ENCODE measurements at places on chromosomes 5 and 9.

DNA sequence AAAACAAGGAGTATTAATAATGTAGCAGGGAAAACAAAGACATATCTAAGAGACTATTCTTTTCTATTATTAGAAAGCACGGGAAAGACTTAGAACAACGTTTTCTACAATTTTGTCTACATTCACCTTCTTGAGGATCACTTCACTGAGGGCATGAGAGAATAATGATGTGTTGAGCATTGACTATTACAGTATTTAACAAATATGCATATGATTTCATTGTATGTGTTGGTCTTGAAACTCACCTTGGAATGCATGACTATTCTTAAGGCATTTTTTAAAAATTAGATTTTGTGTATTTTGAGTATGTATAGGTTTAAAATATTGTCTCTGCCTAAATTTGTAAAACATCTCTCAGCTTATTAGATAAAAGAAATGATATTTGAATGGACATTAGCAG lies 1.2 kb downstream of the FSD1L start:
- DNase-seq: no peak

DNA sequence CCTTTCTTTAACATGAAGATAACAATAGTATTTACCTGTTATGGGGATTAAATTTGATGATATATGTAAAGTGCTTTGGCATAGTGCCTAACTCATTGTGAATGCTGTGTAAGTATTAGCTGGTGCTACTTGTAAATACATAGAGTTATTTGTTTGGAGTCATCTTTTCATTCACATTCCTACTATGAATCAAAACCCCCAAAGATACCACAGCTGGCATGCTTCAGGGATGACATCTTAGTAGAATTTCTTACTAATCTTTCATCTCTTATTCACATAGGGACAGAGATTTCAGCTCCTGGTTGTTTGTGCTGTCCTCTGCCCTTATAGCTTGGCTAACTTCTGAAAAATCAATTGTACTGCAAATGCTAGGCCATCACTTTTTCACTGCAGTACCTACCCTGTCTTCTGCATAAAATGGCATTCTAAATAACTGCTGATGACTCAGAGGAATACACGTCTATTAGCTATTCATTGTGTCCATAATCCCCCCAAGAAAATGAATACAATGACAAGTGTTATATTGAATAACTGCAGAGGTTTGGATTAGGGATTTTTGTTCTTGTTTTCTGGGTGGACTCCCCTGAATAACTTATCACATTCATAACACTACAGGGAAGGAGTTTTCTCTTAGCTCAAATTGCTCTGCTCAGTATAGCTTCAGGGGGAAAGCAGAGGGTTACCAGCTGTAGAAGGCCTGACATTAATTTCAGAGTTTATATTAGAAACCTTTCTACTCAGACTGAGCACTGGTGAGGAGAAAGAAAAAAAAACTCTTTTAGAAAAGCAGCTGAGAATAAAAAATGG lies 192.2 kb upstream of the C9orf72 start:
- DNase-seq: no peak

DNA sequence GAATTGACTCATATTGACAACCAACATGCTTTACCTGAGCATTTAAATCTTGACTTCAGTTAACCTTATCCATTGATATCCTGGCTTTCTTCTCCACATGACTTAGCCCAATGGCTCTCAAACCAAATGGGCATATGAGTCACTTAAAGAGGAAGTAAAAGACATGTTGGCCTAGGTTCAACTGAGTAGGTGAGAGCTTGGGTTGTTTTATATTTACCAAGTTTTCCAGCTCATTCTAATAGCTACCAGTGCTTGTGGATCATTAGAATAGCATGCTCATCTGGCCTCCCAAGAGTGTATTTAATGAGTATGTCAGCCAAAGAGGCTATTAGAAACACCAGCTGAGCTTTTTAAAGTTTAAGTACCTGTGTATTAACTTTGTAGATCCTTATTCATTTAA lies 1049.0 kb downstream of the PTPRD start:
- DNase-seq: no peak

DNA sequence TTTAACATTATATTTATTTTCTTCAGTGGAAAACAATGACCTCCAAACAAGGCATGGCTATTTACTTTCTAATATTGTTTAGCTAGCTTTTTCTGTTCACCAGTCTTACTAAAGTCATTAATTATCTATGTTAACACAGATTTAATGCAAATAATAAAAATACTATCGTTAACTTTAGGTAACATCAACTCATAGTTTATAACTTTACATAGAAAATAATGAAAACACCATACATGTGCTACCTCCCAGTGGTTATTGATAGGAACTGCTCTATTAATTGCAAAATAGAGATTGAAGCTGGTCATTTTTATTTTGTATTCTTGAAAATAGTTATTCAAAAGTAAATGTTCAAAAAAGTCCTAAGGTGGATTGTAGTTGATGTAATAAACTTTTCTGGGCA lies 78.3 kb upstream of the HCN1 start:
- DNase-seq: no peak

- DNase-seq: no peak
These were observed 284.6 kb upstream of the EFNA5 start for GRCh38 chr5:107955321-107955720.

DNA sequence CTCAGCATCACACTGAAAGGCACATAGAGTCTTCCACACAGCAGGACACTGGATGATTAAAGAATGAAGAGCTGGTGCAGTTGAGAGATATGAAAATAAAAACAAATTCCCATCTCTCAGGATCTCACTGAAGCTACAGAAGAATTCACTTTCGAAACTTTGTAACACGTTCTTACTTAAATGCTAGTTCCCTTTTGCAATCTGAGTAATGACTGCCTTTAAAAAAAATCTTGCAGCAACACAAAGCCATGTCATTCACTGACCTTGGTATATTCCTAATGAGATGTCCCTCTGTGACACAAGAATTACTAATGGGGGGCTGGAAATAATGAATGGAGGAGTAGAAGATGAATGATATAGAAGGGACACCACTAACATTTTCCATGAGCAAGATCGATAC lies 201.8 kb downstream of the GLIS3 start:
- DNase-seq: no peak

DNA sequence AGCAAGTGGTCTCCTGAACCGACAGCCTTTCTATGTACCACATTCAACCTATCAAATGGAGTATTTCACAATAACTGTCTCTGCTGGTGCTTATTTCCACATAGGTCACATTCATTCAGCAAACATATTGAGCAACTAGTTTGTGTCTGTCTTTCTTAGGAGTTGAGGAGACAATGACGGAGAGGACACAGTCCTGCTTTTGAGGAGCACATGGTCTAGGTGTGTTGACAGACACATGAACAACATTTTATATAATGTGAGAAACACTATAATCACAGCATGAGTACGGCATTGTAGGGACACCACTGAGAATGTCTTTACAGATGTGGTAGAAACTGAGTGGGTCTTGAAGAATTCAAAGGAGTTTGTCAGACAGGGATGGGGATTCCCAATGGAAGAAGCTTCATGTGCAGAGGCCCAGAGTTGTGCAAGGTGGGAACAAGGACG lies 28.5 kb downstream of the NFIL3 start:
- no peak for DNase-seq

DNA sequence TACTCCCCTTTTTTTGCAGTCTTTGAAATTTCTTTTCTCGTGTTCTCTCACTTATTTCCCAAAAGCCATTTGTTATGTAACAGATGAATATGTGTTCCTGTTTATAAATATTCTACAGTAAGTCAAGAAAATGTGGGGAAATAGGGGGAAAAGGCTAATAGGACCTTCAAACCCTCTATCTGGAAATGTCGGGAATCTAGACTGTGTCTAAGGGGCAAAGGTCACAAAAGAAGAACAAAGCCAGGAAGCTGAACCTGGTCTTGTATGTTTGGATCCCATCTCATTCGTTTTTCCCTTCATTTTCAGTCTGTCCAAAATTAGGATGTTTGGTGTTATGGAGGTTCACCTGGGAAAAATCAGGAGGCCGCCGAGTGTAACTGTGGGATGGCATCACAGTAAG lies 490.3 kb downstream of the NR2F1-AS1 start:
- no peak for DNase-seq

DNA sequence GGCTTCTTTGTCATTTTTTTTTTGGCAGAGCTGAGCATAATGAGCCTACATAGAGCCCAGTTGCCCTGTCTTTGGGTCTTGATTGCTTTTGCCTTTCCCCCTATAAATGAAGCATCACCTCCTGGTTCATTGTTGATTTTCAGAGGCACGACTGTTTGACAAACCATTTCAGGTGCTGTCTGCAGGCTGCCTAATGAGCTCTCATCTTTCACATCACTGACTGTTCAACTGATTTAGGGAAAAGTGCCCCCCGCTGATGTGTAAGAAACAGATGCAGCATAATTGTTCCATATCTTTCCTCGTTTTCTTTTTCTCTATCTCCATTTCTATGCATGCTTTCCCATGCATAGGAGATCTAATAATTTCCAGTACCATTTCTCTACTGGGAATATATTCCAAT lies 338.6 kb downstream of the TMEM38B start:
- no peak for DNase-seq

DNA sequence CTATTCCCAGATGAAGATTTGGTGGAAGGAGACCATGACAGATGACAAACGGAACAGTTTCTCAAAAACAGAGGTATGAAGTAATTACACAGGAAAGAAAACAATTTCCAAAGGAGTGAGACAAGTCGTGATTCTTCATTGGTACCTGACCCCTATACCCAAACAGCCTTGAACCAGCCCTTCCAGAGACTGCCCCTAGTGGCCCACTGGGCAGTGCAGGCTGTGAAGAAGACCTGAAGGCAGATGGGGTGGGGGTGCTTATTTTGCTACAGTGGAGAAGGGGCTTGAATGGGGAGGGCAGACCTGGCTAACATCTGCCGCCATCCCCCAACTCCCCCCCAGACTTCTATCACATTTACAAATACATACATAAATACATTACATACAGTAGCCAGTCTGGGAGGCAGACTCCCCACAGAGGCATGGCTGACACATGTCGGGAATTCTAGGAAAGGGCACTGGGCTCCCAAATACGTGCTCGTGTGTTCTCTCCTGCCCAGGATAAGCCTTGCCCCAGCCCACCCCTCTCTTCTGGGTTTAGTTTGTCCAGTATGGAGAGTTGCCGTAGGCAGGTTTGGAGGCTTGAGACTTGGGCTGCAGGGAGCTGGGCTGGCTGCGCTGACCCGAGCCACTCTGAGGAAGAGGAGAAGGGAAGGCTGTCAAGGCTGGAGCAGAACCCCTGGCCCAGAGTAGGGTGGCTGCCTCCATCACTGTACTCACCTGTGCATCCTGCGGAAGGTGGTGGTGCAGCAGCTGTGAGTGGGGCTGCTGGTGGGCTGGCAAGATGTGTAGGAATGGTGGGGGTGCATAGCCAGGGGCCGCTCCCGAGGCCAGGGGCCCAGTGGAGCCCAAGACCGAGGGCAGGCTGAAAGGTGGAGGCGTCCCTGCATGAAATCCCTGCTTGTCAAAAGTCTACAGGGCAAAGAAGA lies 105.3 kb downstream of the UBE2R2 start:
- no peak for DNase-seq

- no peak for DNase-seq
These were observed 5.1 kb upstream of the AHRR start for GRCh38 chr5:316210-317085.

GRCh38 chr5:133777951-133778350 lies 165.6 kb upstream of the FSTL4 start:
- no peak for DNase-seq

DNA sequence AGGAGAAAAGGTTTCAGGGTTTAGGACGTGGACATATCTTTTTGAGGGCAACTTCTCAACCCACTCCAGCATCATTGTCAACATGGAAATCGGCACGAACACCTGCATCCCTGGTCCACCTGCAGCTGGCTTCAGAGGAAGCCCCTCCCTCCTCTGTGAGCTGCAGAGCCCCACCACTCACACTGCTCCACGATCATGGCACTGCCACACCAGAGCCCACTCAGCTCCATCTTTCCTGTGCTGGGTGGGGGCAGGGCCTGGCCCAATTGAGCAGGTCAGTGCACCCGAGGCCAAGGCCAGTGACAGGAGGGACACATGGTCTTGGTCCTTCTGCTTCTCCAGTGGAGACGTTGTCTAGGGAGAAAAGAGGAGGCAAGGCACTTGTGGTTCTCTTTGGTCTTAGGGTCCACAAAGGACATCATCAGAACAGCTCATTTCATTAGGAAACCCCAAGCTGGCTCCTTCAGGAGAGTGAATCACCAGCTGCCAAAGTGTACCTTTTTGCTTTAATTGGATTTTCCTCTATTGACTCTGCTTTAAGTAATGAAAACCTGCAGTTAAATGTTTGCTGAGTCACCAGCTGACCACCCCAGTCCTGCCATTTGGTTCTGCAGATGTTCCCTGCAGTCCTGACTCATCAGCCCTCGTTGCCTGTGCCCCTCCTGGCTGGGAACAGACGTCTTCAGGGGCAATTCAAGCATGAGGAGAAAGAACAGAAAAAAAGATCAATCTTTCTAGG lies 56.2 kb downstream of the UBE2QL1 start:
- no peak for DNase-seq

GRCh38 chr9:78826527-78826926 lies 529.6 kb downstream of the PSAT1 start:
- DNase-seq: no peak

DNA sequence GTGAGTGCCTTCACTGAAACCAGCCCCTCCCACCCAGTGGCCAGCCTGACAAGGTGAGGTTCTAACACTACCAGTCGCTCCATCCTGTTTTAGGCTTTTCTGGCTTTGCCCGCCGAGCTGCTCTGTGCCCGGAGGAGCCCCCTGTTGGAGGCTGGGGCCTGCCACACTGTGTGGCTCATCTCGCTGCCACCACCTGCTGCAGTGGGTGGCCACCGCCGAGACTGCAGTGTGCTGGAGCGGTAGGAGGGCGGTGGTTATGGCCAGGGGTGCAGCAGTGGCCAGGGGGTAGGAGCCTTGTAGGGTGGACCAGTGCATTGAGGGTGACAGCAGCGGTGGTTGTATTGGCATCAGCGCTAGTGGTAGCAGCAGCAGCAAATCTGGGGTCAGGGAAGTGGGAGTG lies 74.7 kb upstream of the PCAT7 start:
- no peak for DNase-seq

GRCh38 chr5:90897618-90898017 lies 339.0 kb downstream of the ADGRV1 start:
- no peak for DNase-seq

- DNase-seq: no peak
These were observed 53.9 kb downstream of the SGCD start for GRCh38 chr5:156380848-156381247.

DNA sequence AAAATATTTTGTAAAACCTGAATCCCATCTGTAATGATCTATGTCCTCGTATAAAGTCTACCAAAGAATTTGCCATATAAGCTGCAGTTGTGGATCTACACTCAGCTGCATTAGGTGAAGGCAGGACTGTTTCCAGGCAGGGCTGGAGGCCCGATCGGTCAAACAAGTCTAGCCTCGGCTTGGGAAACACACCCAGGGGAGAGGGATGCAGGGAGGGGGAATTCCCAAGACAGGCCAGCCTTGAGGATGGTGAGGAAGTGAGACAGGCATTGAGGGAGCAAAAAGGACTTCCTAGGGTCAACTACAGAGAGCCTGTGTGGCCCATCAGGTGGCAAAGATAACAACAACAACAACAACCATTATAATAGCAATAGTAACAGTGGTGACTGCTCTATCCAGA lies 174.1 kb upstream of the FSTL4 start:
- DNase-seq: no peak

Data from stimulated activated CD8-positive, alpha-beta memory T cell treated with anti-CD3 and anti-CD28 coated beads, Interleukin-2, amount 100 ng/mL, for 1 hour (primary cell).